ENCODE measurements at places on chromosomes 6 and 20.

DNA sequence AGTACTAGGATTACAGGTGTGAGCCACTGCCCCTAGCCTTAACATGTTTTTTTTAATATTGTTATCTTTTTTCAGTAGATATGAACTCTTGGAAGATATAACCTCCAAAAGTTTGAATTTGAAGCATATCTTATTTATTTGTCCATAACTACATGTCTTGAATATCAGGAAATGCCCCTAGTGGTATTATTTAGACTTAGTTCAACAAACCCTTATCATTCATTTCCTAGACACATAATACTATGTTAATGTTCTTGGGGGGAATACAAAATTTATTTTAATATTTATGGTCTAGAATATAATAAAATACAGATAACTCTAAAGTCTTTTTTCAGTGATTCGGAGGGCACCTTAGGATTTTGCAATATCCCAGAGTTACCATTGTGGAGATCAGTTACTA lies 160.7 kb downstream of the HACE1 start:
- no peak for DNase-seq

DNA sequence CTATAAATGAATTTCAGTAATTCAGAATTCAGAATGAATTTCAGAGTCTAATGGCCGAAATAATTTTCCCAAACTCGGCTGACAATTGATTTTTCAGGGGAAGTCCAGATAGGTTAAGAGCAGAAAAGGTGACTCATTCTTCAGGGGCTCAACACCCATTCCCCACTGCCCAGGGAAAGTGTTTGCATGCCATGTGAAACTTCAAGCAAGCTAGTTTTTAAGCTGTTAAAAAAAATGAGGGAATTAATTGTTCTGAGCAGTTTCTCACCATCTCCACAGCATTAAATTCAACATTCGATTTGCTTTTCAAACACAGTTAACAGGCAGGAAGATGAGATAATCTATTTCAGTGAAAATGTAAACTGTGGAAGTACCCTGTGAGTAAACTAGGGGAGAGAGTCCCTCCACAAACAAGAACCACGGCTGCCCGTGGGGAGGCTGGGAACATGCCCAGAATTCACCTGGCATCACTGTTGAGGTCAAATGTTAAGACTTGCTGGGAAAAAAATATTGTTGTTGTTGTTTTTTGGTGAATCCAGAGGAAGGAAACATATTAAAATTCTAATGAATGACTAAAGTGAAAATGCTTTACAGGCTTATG lies 650.8 kb upstream of the AGPAT4 start:
- DNase-seq, result no peak

- no peak for DNase-seq
Observed at GRCh38 chr6:133966654-133967329, 13.8 kb downstream of the TBPL1 start.

DNA sequence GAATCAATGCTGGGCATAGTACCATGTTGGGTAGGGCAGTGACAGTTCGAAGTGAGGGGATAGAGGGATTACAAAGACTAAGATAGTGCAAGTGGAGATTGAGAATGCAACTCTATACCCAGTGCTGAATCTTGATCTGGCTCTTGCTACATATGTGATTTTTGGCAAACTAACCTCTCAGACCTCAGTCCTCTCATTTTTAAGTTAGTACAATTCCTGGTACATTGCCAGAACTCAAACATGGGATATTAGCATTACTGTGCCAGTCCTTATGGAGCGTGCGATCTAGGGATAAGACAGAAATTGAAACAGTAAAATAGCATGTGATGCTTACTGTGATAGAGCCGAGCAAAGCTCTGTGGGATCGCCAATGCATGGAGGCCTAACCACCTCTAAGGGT lies 188.4 kb downstream of the MTFR2 start:
- no peak for DNase-seq

DNA sequence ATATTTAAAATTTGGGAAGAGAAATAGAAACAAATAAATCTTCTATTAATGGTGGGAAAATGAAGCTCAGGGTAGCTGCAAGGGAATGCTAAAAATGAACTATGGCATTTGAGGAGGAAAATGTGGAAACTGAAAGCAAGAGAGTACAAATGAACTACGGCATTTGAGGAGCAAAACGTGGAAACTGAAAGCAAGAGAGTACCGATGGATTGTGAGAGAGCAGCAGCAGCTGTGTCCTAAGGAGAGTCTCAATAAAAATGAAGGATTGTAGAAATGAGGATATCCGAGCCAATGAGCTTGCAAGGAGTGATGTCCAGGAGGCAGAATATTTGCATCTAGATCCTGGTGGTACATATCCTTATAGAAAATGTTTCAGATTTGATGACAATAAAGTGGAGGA lies 547.1 kb upstream of the ZNF337 start:
- DNase-seq, result no peak

All from spleen (tissue), 13 donors.